Activated naive CD4-positive, alpha-beta T cell treated with anti-CD3 and anti-CD28 coated beads for 36 hours (primary cell): ENCODE measurements at places on chromosomes 5 and 9.

DNA sequence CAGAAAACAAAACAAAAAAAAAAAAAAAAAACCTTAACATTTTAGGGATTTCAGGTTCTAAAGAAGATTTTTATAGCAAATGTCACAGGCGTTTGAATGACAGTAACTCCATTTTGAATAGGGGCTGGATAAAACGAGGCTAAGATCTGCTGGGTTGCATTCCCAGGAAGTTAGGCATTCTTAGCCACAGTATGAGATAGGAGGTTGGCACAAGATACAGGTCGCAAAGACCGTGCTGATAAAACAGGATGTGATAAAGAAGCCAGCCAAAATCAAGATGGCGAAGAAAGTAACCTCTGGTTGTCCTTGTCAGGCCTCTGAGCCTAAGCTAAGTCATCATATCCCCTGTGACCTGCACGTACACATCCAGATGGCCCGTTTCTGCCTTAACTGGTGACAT, 425.6 kb upstream of the PTPRD start:
- H3K27ac ChIP-seq: no peak overlapping the region
- no peaks in the 10 kb centered on the region for H3K27me3 ChIP-seq

DNA sequence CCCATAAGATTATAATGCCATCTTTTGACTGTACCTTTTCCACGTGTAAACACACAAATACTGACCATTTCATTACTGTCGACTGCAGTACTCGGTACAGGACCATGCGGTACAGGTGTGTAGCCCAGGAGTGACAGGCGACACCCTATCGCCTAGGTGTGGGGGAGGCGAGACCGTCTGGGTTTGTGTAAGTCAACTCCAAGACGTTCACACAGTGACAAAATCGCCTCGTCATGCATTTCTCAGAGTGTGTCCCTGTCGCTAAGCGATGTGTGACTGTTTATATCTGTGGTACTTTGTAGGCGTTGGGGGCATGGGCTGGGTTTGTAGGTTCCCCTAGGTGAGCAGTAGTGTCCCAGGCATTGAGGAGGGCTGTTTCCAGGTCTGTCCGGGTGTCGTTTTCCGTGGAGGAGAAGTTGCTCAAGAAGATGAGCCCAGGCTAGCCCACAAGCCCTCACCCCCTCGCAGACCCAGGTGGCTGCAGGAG, 20.3 kb downstream of the NEK6 start:
- no peaks in the 10 kb centered on the region for H3K36me3 ChIP-seq
- no peaks in the 10 kb centered on the region for H3K27me3 ChIP-seq
- H3K4me3 ChIP-seq: no peak overlapping the region
- DNase-seq: no peak

DNA sequence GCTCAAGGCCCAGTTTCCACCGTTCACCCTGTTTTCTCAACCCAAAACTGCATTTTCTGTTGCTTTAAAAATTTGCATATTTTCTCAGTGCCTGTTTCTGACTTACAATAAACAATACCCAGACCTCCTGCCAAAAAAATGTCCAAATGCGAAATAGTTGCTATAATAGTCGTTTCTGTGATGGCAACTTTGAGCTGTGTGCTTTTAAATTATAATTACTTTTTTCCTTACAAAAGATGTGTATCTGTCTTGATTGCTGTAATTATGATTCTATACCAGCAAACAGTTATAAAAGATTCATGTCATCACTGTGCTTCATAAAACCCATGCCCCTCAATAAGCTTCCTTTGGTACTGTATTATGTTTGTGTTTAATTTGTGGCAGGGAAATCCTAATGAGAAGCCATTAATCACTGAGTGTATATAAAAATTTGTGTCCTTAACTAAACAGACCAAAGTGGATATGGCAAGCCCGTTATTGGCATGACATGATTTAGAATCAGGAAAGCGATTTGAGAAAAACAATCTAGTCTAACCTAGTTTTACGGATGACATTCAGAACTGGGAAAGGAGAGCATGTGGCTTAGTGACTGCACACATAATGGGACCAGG, 5.4 kb upstream of the SLC1A3 start:
- H3K4me3 ChIP-seq: no peak overlapping the region
- H3K27ac ChIP-seq: no peak overlapping the region
- H3K4me1 ChIP-seq: peaks cover 6% of the 10 kb centered on the region
- H3K27me3 ChIP-seq: peaks cover 27% of the 10 kb centered on the region
- no peaks in the 10 kb centered on the region for H3K36me3 ChIP-seq
- DNase-seq: no peak

GRCh38 chr5:173413471-173413982, 85.3 kb upstream of the STC2 start:
- peaks cover 7% of the 10 kb centered on the region for H3K27me3 ChIP-seq
- H3K4me3 ChIP-seq: no peak overlapping the region
- no peaks in the 10 kb centered on the region for H3K4me1 ChIP-seq
- no peaks in the 10 kb centered on the region for H3K36me3 ChIP-seq

DNA sequence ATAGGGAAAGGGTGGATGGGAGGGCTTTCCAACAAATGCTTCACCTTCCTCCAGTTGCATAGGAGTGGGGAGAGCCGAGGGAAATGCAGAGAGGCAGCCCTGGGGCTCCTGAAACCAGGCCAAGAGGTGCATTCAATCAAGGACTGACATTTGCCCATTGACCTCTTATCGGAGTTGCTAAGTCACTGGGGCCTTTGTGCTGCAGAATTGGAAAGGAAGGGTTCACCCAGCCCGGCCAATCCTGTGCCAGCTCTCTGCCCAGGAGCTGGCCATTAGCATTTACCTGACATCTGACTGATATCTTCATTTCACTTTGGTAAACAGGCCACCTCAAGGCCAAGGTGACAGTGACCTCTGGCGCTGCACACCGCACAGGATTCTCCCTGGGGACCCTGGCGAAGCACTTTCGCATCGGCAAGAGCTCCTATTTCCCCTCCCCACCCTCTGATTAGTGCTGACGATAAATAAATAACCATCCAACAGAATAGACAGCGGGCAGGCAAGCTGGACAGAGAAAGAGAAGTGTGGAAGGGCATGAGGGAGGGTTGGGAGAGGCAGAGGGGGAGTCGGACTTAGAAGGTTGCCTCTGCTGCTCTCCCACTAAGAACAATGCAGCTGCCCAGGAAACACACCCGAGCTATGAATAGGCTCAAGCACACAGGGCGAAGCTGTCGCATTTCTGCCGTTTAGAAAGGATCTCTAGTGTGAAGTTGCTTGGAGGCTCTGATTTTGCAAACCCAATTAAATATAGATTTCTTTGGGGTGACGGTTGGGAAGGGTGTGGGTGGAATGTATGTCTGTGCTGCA, 57.0 kb upstream of the BOD1 start:
- no peak for DNase-seq
- no peak overlapping the region for H3K27ac ChIP-seq
- H3K27me3 ChIP-seq: no peaks in the 10 kb centered on the region
- H3K4me3 ChIP-seq: no peak overlapping the region
- H3K36me3 ChIP-seq: no peaks in the 10 kb centered on the region

- H3K4me1 ChIP-seq: no peaks in the 10 kb centered on the region
- H3K27me3 ChIP-seq: no peaks in the 10 kb centered on the region
- no peak for DNase-seq
These were observed 4.7 kb downstream of the SYNPO start for GRCh38 chr5:150645070-150645700.

DNA sequence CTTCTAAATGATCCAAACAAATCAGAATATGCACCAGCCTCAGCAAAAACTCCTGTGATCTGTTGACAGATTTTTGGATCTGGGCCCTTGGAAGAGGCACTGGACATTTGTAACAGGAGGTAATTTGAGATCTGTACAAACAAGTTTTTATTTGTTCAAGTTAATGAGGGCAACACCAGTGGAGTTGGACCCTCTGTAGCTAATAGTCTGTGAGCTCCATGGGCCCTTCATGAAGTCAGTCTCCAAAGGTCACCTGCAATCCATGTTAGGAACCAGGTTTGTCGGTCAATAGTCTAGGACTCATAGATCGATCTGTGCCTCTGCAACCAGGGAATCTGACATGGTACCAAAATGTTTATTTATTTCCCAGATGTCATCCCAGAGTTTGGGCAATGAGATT, 40.9 kb downstream of the PAM start:
- no peaks in the 10 kb centered on the region for H3K27me3 ChIP-seq
- no peak overlapping the region for H3K4me3 ChIP-seq
- no peaks in the 10 kb centered on the region for H3K36me3 ChIP-seq
- no peak for DNase-seq
- H3K4me1 ChIP-seq: peaks cover 39% of the 10 kb centered on the region

- H3K36me3 ChIP-seq: no peaks in the 10 kb centered on the region
- no peak overlapping the region for H3K27ac ChIP-seq
- peaks cover 16% of the 10 kb centered on the region for H3K27me3 ChIP-seq
These were observed 54.1 kb downstream of the SLC1A3 start for GRCh38 chr5:36660397-36661049.

DNA sequence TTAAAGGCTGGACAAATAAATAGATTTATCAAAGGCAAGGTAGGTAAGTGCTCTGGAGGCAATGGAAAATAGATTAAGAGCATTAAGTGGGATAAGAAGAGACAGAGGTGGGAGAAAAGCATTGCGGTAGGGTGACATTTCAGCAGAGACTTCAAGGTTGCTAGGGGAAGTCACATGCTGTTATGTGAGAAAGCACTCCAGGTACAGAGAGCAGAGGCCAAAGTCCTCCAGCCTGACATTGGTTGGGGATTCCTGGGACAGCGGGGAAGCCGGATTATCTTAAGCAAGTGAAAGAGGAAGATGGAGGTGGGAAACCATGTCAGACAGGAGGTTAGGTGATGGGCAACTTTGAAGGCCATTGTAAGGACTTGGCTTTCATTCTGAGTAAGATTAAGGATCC, 1222.9 kb downstream of the PTPRD start:
- no peaks in the 10 kb centered on the region for H3K4me1 ChIP-seq
- no peaks in the 10 kb centered on the region for H3K27me3 ChIP-seq
- H3K36me3 ChIP-seq: no peaks in the 10 kb centered on the region
- H3K4me3 ChIP-seq: no peak overlapping the region
- no peak overlapping the region for H3K27ac ChIP-seq

GRCh38 chr5:115413651-115414050, 117.2 kb upstream of the CCDC112 start:
- H3K4me1 ChIP-seq: no peaks in the 10 kb centered on the region
- H3K27me3 ChIP-seq: peaks cover 9% of the 10 kb centered on the region
- no peaks in the 10 kb centered on the region for H3K36me3 ChIP-seq
- no peak overlapping the region for H3K4me3 ChIP-seq
- no peak for DNase-seq
- H3K27ac ChIP-seq: no peak overlapping the region

- no peak within 1 kb of the TSS for H3K27ac ChIP-seq
- H3K4me1 ChIP-seq: peaks cover 44% of the 10 kb centered on the region
- peak; percentile 80 for DNase-seq
- no peaks in the 10 kb centered on the region for H3K27me3 ChIP-seq
These were observed at the start of gene GLIPR2 for GRCh38 chr9:36136272-36136893. Gene GLIPR2 (plus strand): TSS chr9:36136733. CDS start chr9:36136779, 46 bp downstream.

GRCh38 chr9:71929223-71929622, 17.8 kb downstream of the C9orf85 start:
- DNase-seq: no peak
- H3K27me3 ChIP-seq: no peaks in the 10 kb centered on the region
- no peak overlapping the region for H3K27ac ChIP-seq
- peaks cover 4% of the 10 kb centered on the region for H3K36me3 ChIP-seq

- H3K27ac ChIP-seq: no peak overlapping the region
- peaks cover 13% of the 10 kb centered on the region for H3K27me3 ChIP-seq
- no peaks in the 10 kb centered on the region for H3K4me1 ChIP-seq
- H3K4me3 ChIP-seq: no peak overlapping the region
- no peaks in the 10 kb centered on the region for H3K36me3 ChIP-seq
These were observed 71.4 kb downstream of the ADRB2 start for GRCh38 chr5:148897842-148898241.

DNA sequence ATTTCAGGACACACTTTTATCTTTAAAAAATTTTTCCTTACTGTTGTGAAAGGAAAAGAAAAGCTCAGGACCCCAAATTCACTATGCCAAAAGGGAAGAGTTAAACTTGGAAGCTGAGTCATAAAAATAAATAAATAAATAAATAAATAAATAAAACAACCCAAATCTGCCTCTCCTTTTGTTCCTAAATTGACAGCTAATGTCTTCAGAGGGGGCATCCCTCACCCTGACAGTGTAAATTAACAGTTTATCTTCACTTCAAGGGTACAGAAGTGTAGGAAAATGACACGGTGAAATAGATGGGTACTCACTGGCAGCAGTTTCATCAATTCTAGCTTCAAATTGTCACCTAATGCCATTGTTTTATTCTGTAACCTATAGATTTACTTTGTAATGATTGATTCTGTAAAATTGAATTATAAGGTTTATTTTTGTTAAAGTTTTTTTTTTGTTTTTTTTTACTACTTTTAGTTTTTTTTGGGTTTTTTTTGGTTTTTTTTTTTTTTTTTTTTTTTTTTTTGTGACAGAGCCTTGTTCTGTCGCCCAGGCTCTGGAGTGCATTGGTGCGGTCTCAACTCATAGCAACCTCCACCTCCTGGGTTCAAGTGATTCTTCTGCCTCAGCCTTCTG, 18.5 kb upstream of the ANXA1 start:
- peak overlapping the region; percentile 79 for H3K4me3 ChIP-seq
- no peaks in the 10 kb centered on the region for H3K27me3 ChIP-seq
- H3K4me1 ChIP-seq: peaks cover 25% of the 10 kb centered on the region

- DNase-seq: no peak
- peaks cover 2% of the 10 kb centered on the region for H3K36me3 ChIP-seq
- no peaks in the 10 kb centered on the region for H3K4me1 ChIP-seq
- H3K27ac ChIP-seq: no peak overlapping the region
These were observed 66.6 kb upstream of the ECM2 start for GRCh38 chr9:92602413-92602812.

GRCh38 chr9:36772449-36773403, 200.0 kb downstream of the MELK start:
- no peak overlapping the region for H3K27ac ChIP-seq
- no peak for DNase-seq
- H3K4me3 ChIP-seq: no peak overlapping the region
- H3K4me1 ChIP-seq: no peaks in the 10 kb centered on the region

DNA sequence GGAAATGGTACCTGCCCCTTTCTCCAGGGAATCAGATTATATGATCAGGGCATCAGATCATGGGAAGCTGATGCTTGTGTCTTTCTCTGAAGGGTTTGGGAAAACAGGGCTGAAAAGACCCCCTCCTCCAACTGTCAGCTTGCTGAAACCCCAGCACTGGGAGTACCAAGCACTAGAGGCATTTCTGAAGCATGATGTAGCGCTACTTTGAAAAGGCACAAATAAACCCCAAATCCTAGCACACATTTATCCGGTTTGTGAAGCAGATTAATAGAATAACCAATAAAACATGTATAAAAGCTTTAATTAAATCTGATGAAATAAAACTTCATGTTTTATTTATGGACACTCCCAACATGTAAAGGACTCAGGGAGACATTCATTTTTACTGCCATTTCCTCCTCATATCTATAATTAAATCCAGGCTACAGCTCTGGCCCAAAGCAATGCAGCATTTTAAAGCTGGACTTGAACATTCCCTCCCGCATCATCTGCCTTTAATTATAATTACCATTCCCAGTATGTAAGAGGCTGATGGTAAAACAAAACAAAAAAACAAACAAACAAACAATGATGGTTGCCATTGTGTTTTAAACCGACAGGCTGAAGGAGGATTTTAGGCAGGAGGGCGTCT, 298.2 kb upstream of the RFX3 start:
- H3K27ac ChIP-seq: no peak overlapping the region
- H3K36me3 ChIP-seq: no peaks in the 10 kb centered on the region
- H3K27me3 ChIP-seq: peaks cover 8% of the 10 kb centered on the region
- DNase-seq: no peak
